Ovary (tissue), 10 donors: ENCODE measurements at places on chromosomes 5 and 9. TPM values are rescaled to one million over a fixed set of nuclear protein-coding genes. Genes with fewer than 3 reads are reported as not detected.

The DMRT2 gene
- total RNA-seq = not detected

DNA sequence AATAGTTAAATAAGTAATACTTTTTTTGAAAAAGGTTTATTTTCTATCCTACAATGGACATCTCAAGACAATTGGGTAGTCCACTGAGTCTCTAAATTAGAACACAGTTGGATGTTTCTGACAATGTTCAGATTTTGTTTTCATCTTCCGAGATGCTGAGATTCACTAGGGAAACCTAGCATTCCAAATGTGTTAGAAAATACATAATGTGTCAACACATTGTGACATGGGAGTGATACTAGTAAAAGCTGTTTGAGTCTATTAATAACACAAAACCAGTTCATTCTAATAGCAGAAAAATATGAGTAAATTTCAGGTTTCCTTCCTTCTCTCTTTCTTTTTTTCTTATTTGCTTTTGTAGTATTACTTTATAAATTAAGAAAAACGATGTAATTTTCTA, 68.2 kb upstream of the CDH10 start:
- no peak overlapping the region for H3K4me3 ChIP-seq
- no peak for DNase-seq
- H3K27ac ChIP-seq = no peak overlapping the region
- H3K27me3 ChIP-seq = no peaks in the 10 kb centered on the region
- H3K36me3 ChIP-seq = no peaks in the 10 kb centered on the region

DNA sequence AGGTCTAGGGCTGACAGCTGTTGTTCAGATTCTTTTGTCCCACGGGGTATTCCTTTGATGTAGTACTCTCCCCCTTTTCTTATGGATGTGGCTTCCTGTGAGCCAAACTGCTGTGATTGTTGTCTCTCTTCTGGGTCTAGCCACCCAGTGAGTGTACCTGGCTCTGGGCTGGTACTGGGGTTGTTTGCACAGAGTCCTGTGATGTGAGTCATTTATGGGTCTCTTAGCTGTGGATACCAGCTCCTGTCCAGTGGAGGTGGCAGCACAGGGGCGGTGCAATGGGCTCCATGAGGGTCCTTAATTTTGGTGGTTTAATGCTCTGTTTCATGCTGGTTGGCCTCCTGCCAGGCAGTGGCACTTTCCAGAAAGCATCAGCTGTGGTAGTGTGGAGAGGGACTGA, 161.3 kb downstream of the CAVIN4 start:
- H3K27me3 ChIP-seq = no peaks in the 10 kb centered on the region
- no peak overlapping the region for H3K27ac ChIP-seq
- H3K4me3 ChIP-seq = no peak overlapping the region
- DNase-seq = no peak

The NEUROG1 gene
- total RNA-seq = not detected

DNA sequence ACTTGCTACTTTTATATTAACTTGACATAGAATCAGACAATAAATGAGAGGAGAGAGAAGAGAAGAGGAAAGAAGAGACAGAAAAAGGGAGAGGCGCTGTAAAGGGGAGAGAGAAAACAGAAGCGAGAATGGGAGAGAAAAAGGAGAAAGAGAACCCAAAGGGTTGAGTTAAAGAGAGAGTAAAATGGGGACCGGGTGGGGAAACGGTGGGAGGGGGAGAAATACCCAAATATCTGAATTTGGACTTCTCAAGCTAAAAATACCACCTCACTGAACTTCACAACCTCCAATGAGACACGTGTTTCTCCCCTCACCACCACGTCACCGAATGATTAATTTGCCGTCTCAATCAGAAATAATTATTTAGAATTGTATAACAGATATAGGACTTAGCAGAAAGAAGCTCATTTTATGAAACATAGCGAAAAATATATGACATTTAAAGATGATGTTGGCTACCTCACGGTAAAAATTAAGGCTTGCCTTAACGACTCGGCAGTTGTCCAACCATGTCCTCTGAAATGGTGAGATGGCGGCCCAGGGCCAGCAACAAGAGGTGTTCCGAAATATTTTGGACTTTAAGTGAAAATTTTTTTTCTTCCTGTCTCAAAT, 204.1 kb downstream of the MEF2C start:
- no peak overlapping the region for H3K4me3 ChIP-seq
- H3K27ac ChIP-seq = no peak overlapping the region
- peaks cover 3% of the 10 kb centered on the region for H3K4me1 ChIP-seq
- no peaks in the 10 kb centered on the region for H3K36me3 ChIP-seq
- peaks cover 7% of the 10 kb centered on the region for H3K27me3 ChIP-seq

DNA sequence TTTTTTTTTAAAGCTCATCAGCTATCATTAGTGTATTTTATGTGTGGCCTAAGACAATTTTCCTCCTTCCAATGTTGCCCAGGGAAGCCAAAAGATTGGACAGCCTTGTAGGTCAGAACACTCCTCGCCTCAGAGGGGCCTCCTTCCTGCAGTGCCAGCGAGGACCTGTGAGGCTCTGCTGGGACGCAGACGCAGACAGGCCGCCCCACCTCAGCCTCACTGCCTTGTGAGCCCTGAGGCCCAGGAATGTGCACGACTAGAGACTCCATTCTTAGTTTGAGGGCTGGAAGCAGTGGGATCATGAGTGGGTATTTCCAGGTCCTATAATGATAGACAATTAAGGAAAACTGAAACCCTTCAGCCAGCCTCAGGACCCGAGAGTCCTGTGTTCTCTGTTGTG, 85.4 kb downstream of the PJA2 start:
- no peaks in the 10 kb centered on the region for H3K36me3 ChIP-seq
- peak; percentile 37 for DNase-seq
- peaks cover 16% of the 10 kb centered on the region for H3K4me1 ChIP-seq

The HMGXB3 gene
- 29.0 TPM for total RNA-seq
